Activated CD8-positive, alpha-beta T cell treated with anti-CD3 and anti-CD28 coated beads for 36 hours (primary cell): ENCODE measurements at places on chromosomes 11 and 22. TPM values are rescaled to one million over a fixed set of nuclear protein-coding genes. Genes with fewer than 3 reads are reported as not detected.

DNA sequence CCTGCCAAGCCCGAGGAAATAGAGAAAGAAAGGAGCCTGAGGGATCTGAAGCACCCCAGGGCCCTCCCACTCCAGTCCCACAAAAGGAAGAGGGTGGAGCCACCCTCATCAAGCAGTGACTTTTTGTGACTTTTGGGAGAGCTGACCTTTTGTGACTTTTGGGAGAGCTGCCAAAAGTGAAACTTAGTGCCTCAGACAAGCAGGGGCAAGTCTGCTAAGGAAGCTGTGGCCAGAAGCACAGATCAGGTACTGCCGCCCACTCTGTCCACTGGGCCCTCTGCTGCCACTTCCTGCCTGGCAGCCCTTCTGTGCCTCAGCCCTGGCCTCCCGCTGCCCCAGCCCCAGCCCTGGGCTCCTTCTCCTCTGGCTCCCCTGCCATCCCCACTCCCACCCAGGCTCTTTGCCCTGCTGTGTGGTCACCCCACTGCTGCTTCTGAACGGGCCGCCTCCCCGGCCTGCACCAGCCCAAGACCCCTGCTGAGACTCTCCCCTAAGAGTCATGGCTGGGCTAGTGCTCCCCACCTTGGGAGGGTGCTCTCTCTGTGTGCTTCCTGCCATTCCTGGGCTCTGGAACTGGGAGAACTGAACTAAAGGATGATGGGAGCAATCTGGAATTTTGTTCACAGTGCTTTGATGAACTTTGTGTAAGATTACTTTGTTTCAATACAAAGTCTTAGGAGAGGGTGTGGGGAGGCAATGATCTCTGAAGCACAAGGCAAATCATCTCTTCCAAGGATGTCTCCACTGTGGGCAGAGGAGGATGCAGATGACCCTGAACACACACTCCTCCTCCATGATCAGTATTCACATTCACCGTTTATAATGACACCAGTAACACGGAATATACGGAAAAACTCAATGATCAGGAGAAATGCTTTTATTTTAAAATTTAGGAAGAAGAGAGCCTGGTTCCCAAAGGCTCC lies at the start of gene APOBEC3H:
Gene APOBEC3H, plus strand, starts transcription at position 147 of the 923 bp plus-strand sequence. CDS start 3,035 bp downstream, outside the sequence.
- H3K27me3 ChIP-seq: no peaks in the 10 kb centered on the region
- DNase-seq: peak; percentile 82
- H3K27ac ChIP-seq: peak within 1 kb of the TSS; percentile 92
- H3K4me1 ChIP-seq: peaks cover 80% of the 10 kb centered on the region
- no peaks in the 10 kb centered on the region for H3K36me3 ChIP-seq

GRCh38 chr11:69791276-69792180 lies 16.4 kb upstream of the FGF4 start:
- H3K4me3 ChIP-seq: no peak overlapping the region
- DNase-seq: no peak
- H3K27me3 ChIP-seq: no peaks in the 10 kb centered on the region
- H3K27ac ChIP-seq: no peak overlapping the region
- no peaks in the 10 kb centered on the region for H3K36me3 ChIP-seq

GRCh38 chr11:19905280-19905853 lies 192.7 kb downstream of the NAV2 start:
- no peaks in the 10 kb centered on the region for H3K36me3 ChIP-seq
- H3K27ac ChIP-seq: no peak overlapping the region
- no peaks in the 10 kb centered on the region for H3K4me1 ChIP-seq
- H3K27me3 ChIP-seq: no peaks in the 10 kb centered on the region
- DNase-seq: no peak

DNA sequence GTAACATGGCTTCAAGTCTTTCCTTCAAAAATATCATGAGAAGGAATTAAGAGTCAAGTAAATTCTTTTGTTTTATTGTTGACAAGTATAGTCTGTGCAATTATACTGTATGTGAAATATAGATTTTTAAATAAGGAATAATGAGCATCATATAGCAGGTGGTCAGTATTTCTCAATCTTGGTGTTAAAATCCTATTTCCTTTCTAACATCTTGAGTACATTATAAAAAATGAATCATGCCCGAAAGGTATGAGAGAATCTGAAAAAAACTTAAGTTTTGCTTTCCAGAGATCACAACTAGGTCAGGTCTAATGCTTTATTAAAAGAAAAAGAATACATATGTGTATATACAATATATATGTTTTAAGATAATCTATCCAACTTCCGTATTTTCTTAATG lies 53.1 kb downstream of the KIF18A start:
- H3K36me3 ChIP-seq: peaks cover 8% of the 10 kb centered on the region
- no peak overlapping the region for H3K27ac ChIP-seq
- H3K27me3 ChIP-seq: no peaks in the 10 kb centered on the region
- DNase-seq: no peak
- no peak overlapping the region for H3K4me3 ChIP-seq

The SOX10 gene
- total RNA-seq: not detected

DNA sequence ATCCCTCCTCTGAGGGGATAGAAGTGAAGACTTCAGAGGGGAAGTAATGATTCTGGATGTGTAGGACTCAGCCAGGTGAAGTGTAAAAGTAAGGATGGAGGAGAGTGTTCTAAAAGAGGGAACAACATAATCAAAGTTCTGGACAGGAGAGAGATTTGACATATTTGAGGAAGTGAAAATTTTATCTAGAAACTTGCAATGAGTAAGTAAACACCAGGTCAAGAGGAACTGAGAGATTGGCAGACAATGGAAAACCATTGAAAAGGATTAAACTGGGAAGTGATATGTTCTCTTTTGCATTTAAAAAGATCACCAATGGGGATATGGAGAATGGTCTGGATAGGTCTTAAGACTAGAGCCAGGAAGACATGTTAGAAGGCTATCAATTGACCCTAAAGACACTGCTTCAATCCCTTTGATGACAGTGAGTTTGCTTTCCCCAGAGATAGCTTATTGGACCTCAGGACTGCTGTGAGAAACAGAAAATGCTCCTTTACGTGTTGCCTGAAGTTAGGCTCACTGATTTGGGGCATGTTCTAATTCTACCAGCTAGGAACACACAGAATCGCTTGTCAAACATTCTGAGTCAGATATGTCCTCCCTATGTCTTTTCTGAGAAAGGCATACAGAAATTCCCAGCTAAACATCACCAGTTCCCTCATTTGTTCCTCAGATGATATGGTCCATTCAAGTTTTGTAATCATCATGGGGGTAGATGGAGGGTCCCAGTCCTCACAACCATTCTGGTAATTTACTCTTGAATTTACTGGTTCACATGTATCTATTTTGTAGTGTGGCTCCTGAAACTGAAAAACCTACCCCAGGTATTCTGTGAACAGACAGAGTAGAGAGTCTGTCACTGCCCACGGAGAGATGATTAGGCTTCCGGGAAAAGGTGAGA lies 144.9 kb downstream of the MAML2 start:
- peaks cover 36% of the 10 kb centered on the region for H3K36me3 ChIP-seq
- no peak overlapping the region for H3K4me3 ChIP-seq
- no peak for DNase-seq
- peak overlapping the region; percentile 74 for H3K27ac ChIP-seq
- peaks cover 87% of the 10 kb centered on the region for H3K4me1 ChIP-seq
- H3K27me3 ChIP-seq: no peaks in the 10 kb centered on the region

DNA sequence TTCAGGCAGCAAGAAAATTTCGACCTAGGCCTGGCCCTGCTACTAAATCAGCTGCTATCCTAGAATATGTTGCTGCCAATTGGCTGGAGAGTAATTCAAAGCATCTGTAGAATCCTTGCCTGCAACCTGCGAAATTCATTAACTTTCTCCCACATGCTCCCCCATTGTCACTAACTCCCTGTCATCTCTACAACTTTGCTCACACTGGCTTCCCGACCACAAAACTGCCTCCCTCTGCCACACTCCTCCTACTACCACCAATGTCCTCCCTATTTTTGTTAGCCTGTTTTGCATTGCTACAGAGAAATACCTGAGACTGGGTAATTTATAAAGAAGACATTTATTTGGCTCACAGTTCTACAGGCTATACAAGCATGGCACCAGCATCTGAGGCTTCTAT lies 570.6 kb downstream of the INSC start:
- no peaks in the 10 kb centered on the region for H3K4me1 ChIP-seq
- no peak overlapping the region for H3K4me3 ChIP-seq
- H3K36me3 ChIP-seq: no peaks in the 10 kb centered on the region
- no peak for DNase-seq

GRCh38 chr22:36274531-36274930 lies 21.6 kb downstream of the APOL1 start:
- DNase-seq: no peak
- no peak overlapping the region for H3K4me3 ChIP-seq
- peaks cover 4% of the 10 kb centered on the region for H3K36me3 ChIP-seq

The FGF4 gene
- not detected for total RNA-seq

DNA sequence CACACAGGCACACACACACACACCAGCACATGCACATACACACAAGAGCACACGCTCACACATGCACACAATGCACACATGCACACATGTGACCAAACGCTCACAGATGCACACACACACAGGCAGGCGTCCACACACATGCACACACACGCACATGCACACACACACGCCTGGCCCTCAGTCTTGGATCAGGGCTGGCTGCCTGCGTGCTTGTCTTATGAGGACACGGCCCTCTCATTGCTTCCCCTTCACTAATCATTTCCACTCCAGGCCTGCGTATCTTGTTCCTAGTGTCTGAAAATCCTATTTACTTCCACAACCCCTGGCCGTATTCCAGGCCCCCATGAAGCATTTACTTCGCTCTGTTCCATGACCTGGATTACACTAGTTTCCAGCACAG lies 740.5 kb downstream of the BRD1 start:
- no peaks in the 10 kb centered on the region for H3K36me3 ChIP-seq
- no peaks in the 10 kb centered on the region for H3K4me1 ChIP-seq
- H3K4me3 ChIP-seq: no peak overlapping the region
- no peaks in the 10 kb centered on the region for H3K27me3 ChIP-seq

DNA sequence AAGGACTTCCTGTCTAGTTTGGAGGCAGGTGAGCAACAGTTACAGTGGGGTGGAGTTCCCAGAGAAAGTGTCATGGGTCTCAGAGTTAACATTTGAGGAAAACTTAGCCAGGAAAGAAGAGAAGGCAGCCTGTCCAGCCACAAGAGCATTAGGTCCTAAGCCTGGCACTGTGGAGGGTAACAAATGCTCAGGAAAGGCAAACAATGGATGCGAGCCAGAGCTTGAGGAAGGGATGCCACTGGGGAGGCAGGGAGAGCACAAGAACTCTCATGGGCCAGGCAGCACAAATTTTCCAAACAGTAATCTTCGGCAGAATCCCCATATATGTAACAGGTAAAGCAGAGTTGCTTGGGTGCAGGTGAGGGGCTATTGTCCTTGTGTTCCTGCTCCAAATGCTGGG lies 8.0 kb upstream of the SERPIND1 start:
- no peak overlapping the region for H3K27ac ChIP-seq
- no peak overlapping the region for H3K4me3 ChIP-seq
- no peak for DNase-seq

GRCh38 chr11:111633248-111633647 lies 31.0 kb downstream of the SIK2 start:
- H3K27ac ChIP-seq: no peak overlapping the region
- no peak overlapping the region for H3K4me3 ChIP-seq
- no peak for DNase-seq
- peaks cover 13% of the 10 kb centered on the region for H3K36me3 ChIP-seq

The IRAG1 gene
- total RNA-seq: not detected
